Hematopoietic multipotent progenitor cell treated with erythropoietin and hydrocortisone succinate and interleukin-3 and kit ligand, for 15 days (in vitro differentiated cells): ENCODE measurements at places on chromosomes 1 and 21.

DNA sequence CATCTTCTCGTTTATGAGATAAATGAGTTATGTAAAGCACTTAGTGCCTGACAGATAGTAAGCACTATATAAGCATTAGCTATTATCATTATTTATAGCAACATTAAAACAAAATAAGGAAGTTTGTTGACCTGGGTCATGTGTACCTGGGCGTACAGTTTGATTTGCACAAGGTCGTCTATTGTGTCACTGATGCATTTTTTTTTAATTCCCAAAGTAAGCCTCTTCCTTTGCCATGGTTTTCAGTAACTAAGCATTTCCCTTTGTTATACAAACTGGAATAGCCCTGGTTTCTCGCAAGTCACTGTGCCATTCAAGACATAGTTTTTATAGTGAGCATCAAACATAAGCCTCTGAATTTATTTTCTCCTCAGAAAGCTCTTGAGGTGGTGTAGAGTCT is 72.2 kb downstream of the CACHD1 start:
- no peak for DNase-seq

GRCh38 chr1:15941044-15941840 is 34.7 kb downstream of the ZBTB17 start:
- DNase-seq, result no peak

- DNase-seq, result no peak
These were observed 14.4 kb downstream of the PHLDA3 start for GRCh38 chr1:201454608-201455007.

DNA sequence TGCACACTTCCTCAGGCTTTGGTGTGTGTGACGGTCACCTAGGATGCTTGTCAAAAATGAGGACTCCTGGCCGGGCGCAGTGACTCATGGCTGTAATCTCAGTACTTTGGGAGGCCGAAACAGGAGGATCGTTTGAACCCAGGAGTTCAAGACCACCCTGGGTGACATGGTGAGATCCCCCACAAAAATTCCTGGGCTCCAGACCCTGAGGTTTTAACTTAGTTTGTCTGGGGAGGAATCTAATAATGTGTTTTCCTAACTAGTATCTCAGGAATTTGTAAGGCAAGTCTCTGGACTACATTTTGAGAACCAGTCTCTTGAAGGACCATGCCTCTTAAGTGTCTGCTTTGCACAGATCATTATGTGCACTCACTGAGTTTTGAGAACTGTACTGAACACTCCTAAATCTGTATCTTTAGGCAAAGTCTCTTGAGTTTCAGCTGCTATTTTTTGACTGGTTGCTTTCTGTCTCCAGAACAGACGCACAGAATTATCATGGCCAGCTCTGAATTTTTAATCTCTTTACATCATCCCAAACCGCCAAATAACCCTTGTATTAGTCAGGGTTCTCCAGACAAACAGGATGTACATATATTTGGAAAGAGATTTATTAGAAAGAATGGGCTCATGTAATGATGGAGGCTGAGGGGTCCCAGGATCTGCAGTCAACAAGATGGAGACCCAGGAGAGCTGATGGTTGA is 45.5 kb upstream of the VANGL1 start:
- no peak for DNase-seq

DNA sequence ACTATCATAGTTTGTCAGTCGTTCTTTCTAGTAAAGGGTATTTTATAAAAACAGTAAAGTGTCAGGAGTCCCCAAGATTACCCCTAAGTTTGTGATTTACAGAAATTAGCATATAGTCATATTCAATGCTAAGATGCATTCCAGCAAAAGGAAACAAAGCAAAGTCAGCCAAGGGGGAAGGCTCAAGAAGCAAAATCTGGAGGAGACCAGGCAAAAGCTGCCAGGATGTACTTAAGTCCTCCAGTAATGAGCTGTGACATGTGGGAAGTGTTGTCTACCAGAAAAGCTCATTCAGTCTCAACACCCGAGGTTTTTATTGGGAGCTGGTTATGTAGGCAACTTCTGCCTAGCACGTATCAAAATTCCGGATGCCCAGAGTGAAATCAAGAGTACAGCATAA is 373.4 kb upstream of the TMPRSS15 start:
- DNase-seq, result no peak

DNA sequence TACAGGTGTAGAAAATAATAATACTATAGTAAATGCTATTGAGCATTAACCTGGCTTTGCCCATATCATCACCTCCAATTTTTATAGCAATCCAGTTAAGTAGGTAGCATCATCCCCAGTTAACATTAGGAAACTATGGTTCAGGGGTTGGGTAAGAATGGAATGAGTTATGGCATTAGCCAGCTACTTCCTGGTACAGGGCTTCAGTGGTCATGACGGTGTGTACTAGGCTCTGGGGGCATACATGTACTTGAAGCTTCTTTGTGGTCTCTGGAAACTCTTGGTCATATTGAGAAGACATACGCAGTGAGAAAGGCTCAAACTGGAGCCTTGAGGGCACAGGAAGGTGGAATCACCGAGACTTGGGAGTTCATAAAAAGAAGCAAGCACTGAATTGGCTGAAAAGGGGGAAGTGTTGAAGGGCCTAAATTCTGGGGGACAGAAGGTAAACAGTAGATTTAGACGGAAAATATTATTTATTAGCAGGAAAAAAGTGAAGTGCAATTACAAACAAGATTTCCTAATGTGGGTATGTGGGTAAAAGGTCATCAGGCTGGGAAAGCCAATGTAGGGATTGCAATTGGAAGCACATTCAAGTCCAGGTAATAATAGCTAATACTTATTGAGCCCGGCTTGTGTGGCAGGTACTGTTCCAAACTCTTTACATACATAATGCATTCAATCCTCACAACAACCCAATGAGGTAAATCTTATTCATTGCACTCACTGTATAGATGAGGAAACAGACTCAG is 114.2 kb upstream of the ATP1A1 start:
- no peak for DNase-seq

GRCh38 chr1:108636876-108637275 is 24.0 kb downstream of the HENMT1 start:
- DNase-seq, result no peak

DNA sequence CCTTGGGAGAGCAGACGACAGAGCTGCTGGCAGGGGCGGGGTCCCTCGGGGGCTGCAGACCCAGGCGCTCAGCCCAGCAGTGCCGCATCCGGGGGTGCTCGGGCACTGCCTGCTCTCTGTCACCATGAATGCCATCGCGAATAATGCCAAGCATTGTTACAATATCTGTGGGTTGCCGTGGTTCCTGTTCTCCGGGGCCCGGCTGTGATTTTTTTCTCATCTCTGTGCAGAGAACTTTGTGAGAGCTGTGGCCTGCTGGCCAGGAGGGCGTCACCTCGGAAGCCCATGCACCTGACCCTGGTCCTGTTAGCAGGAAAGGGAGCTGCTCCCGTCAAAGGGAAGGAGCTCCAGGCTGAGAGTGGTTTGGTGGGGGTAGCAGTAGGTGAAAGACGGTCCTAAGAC is 70.4 kb downstream of the PRDM16 start:
- no peak for DNase-seq

DNA sequence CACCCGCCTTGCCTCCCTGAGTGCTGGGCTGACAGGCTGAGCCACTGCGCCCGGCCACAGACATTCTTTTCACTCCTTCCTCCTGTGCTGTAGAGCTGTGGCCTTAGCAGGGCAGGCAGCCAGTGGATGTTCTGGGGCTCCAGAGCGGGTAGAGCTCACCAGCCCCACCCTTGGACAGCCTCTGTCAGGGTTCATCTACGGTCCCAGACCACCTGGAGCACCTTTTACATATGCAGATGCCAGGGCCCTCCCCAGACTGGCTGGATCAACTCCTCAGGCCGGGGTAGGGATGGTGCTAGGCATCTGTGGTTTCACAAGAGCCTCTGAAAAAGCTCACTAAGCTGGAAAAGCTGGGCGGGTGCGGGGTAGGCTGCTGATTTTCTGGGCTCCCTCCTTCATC is 4.6 kb downstream of the ATP13A2 start:
- no peak for DNase-seq

GRCh38 chr1:15633756-15634420 is 16.6 kb downstream of the DDI2 start:
- DNase-seq, result no peak

GRCh38 chr1:169141356-169141755 is 34.9 kb downstream of the ATP1B1 start:
- no peak for DNase-seq

DNA sequence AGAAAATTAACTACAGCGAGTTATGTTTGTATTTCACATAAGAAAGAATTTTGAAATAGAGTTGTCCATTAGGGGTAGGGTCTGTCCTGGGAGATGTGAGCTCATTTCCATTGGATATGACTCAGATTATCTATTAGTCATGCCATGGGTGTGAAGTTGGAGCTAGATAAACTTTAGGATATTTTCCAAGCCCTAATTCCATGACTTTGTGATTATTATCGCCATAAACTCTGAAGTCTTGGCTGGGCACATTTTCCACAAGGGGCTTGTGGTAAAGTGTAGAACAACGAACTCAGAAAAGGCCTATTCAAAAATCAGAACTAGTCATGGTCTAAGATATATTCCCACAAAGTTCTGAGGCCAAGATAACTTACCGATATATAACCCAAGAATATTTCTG is 396.6 kb downstream of the DPYD start:
- no peak for DNase-seq

DNA sequence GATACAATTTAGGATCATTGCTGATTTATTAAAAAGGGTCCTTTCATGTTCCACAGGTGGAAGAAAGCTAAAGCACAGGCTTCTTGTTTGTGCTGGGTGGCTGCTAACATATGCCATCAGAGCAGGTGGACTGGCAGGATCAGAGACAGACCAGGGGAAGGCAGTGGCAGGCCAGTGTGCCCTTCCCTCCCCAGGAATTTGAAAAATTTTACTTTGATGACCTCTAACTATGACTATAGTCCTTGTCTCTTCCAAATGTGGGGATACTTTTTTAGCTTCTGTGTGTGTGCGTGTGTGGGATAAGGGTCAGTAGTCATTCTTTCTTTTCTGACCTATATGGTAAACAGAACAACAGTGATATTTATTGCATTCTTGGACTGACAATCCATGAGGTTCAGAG is 49.9 kb downstream of the LHX9 start:
- DNase-seq, result no peak

GRCh38 chr21:31354122-31354521 is 10.1 kb upstream of the TIAM1 start:
- DNase-seq, result no peak

- DNase-seq, result no peak
These were observed 214.9 kb downstream of the TOMM20 start for GRCh38 chr1:234913771-234914170.

- no peak for DNase-seq
These were observed 91.7 kb downstream of the COL24A1 start for GRCh38 chr1:86064899-86065298.

DNA sequence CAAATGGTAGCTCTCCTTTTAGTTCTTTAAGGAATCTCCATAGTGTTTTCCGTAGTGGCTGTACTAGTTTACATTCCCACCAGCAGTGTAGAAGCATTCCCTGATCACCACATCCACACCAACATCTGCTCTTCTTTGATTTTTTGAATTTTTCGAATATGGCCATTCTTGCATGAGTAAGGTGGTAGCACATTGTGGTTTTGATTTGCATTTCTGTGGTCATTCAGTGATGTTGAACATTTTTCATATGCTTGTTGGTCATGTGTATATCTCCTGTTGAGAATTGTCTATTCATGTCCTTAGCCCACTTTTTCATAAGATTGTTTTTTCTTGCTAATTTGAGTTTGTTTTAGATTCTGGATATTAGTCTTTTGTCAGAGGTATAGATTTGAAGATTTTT is 84.6 kb upstream of the B3GALT2 start:
- DNase-seq, result no peak

GRCh38 chr1:109263597-109264378 is 14.4 kb downstream of the CELSR2 start:
- peak; percentile 75 for DNase-seq

DNA sequence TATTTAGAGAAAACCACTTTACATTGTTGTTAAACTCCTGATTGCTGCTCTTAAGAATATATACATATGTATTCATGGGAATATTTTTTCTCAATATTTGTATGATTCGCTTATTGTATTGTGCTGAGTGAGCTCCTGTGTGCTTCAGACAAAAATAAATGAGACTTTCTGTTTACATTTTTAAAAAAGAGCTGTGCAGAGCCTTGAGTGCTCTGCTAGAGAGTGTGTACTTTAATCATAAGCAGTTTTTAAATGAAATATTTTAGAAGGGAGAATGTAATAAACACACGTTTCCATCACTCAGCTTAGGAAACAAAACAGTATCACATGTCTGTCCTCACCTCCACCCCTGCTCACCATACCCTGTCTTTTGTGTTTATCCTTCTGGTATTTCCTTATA is 9.7 kb downstream of the PTPN14 start:
- DNase-seq, result no peak

DNA sequence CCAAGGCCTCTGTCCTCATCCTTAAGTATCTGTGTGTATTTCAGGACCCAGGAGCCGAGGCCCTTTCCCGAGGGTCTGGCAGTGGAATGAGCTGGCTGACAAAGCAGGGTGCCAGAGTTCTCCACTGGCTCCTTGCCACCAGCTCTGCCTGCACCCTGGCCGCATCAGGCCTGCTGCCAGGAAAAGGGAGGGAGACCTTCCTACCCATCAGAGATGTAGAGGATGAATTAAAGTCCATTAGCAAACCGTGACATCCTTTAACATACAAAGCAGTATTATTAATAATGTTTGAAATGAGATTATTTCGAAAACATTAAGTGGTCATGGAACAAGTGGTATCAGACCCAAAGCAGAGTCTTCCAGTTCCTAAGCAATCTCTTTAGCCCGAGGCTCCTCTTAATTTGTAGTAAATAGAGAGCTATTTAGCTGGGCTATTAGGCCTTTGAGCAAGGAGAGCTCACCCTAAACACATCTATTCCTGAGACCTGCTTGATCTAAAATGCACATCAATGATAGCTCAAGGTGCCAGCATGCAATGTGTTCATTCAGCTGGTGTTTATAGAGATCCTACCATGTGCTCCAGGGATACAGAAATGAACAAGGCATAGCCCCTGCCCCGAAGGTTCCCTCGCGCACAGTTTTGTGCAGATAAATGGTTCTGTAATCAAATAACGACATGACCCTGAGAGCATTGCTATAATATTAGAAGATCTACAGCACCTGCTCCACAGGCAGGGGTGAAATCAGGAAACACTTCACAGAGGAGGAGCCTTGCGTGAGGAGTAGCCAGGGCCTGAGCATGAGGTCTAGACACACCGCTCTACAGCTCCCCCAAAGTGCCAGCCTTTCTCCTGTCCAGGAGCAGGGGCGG is 44.0 kb downstream of the FAM163A start:
- no peak for DNase-seq

- no peak for DNase-seq
These were observed 25.9 kb downstream of the DYRK1A start for GRCh38 chr21:37392441-37392840.

DNA sequence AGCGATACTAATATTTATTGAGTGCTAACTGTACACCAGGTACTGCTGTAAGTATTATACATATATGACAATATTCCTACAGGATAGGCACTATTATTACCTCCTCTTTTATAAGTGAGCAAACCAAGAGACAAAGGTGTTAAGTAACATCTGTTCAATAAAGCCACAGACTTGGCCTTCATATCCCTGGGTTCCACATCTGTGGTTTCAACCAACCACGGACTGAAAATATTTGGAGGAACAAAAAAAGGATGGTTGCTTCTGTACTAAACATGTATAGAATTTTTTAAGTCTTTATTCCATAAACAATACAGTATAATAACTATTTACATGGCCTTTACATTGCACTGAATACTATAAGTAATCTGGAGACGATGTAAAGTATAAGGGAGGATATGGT is 95.1 kb downstream of the RERE start:
- DNase-seq, result no peak
